ENCODE measurements at places on chromosomes 6 and 20.

DNA sequence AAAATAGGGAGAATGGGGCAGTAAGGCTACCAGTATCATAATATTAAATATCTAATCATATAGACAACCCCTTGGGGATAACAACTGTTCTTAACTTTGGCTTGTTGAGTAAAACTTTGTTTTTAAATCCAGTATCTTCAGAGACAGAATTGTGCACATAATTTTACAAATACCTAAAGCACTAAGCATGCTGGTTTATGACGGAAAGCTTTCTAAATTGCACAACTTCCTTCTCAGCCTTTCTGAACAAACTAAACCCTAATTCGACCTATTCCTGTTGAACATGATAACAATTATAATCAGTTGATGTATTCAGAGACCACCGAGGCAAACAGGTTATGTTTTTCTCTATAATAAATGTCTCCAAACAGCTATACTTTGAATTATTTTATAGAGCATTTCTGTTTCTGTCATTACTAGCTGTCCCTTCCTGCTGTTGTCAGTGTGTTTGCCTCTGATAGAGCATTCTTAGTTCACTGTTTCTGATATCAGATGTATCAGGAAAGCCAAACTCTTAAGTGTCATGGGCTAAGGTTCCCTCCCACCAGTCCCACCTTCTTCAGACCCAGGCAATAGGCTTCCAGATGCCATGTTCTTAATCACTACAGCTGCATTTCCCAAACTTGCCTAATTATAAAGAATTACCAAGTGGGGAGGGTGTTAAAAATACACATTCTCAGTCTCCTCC, 8.7 kb downstream of the ZHX3 start:
- peaks cover 2% of the 10 kb centered on the region for H3K36me3 ChIP-seq
- no peak overlapping the region for H3K4me3 ChIP-seq
- no peaks in the 10 kb centered on the region for H3K27me3 ChIP-seq

DNA sequence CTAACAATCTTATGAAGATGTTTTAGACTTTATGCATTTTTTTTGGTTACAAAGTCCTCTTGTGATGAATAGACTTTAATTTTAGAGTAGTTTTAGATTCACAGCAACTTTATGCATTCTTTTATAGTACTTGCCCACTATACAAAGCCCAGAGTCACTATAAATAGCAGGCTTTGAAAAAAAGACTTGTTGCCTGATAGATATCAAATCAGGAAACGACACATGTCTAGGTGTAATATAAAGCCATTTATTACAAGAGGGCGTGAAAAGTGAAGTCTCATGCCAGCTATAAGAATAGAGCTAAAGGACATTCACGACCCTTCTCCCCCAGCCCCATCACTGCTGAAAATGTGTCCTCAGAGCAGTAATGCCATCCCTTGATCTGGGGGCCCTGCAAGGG, 78.0 kb upstream of the MRPS10 start:
- H3K27ac ChIP-seq: no peak overlapping the region
- DNase-seq: no peak
- peaks cover 2% of the 10 kb centered on the region for H3K36me3 ChIP-seq
- peaks cover 25% of the 10 kb centered on the region for H3K4me1 ChIP-seq
- no peak overlapping the region for H3K4me3 ChIP-seq
- H3K27me3 ChIP-seq: no peaks in the 10 kb centered on the region

- no peaks in the 10 kb centered on the region for H3K4me1 ChIP-seq
- no peaks in the 10 kb centered on the region for H3K27me3 ChIP-seq
- no peak overlapping the region for H3K27ac ChIP-seq
- H3K4me3 ChIP-seq: no peak overlapping the region
These were observed 40.1 kb upstream of the DYNLRB1 start for GRCh38 chr20:34475979-34476736.

DNA sequence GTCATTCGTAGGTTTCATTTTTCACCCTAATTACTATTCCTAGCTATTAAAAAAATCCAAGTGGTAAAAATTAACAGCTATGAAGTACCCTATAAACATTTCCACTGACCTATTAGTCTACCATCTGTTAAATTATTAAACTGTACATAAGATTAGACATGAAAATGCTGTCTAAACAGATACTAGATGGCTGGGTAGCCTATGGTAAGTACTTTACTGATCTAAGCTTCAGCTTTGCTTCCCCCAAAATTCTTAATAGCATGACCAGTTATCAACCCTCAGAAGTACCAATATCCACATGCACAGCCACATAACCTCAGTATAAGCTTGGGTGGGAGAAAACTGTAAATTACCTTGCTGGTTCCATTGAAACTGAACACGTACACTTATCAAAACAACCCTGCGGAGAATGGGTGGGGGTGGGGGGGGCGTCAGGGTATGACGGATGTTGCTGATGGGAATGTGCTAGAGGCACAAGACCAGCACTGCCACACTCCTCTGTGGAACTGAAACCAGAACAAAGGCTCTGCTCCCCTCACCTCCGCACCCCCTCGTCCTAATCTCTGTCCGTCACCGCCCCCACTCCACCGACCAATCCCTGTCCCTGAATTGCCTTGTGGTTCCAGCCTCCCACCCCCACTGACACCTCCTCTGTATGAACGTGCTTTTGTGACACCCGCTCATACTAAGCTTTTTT, 45.3 kb downstream of the B4GALT5 start:
- peaks cover 11% of the 10 kb centered on the region for H3K4me1 ChIP-seq
- H3K36me3 ChIP-seq: no peaks in the 10 kb centered on the region
- H3K27ac ChIP-seq: peak overlapping the region; percentile 89

DNA sequence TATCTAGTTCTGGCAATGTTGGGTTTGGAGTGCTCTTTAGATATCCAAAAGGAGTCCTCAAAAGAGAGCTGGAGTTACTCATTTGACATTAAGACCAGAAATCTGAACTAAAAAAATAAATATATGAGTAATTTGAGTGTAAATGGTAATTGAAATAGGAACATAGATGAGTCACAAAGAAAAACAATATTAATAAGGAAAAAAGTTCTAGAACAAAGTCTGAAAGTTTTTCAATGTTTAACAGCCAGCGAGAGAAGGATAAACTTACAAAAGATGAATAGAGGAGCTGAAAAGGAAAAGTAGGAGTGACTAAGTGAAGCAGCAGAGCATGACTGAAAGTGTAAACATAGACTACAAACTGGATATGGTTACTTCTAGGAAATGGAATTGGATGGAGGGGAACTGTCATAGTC, 46.8 kb downstream of the EPM2A start:
- H3K27me3 ChIP-seq: no peaks in the 10 kb centered on the region
- H3K4me1 ChIP-seq: no peaks in the 10 kb centered on the region
- H3K27ac ChIP-seq: no peak overlapping the region
- no peak for DNase-seq

- DNase-seq: no peak
- H3K27me3 ChIP-seq: no peaks in the 10 kb centered on the region
- peaks cover 4% of the 10 kb centered on the region for H3K4me1 ChIP-seq
- peak within 1 kb of the TSS; percentile 31 for H3K4me3 ChIP-seq
- no peaks in the 10 kb centered on the region for H3K36me3 ChIP-seq
These were observed at the start of gene FGD2 for GRCh38 chr6:37005061-37005810. Gene FGD2, plus strand, starts transcription at chr6:37005655. Its CDS starts 163 bp downstream, at chr6:37005818.

- H3K4me1 ChIP-seq: no peaks in the 10 kb centered on the region
- no peak overlapping the region for H3K27ac ChIP-seq
- H3K27me3 ChIP-seq: no peaks in the 10 kb centered on the region
- no peak for DNase-seq
These were observed 434.1 kb upstream of the SOX4 start for GRCh38 chr6:21159465-21159864.

DNA sequence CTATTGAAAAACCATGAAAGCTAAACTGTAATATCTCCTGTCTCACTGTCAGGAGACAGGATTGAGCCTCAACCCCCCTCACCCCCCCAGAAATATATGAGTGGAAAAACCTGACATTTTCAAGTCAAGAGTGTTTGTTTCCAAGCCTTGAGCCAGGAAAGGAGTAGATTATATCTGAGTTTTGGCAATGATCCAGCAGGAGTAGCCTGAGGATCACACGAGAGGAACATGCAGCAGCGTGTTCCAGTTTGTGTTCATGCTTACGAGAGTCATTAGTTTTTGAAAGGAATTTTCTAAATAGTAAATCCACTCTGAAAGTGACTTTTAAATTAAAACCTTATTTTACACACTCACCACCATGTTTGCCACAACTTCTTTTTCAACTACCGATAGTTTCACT, 15.8 kb downstream of the IL22RA2 start:
- H3K4me1 ChIP-seq: no peaks in the 10 kb centered on the region
- no peak for DNase-seq
- H3K27ac ChIP-seq: no peak overlapping the region
- no peaks in the 10 kb centered on the region for H3K36me3 ChIP-seq
- H3K4me3 ChIP-seq: no peak overlapping the region

DNA sequence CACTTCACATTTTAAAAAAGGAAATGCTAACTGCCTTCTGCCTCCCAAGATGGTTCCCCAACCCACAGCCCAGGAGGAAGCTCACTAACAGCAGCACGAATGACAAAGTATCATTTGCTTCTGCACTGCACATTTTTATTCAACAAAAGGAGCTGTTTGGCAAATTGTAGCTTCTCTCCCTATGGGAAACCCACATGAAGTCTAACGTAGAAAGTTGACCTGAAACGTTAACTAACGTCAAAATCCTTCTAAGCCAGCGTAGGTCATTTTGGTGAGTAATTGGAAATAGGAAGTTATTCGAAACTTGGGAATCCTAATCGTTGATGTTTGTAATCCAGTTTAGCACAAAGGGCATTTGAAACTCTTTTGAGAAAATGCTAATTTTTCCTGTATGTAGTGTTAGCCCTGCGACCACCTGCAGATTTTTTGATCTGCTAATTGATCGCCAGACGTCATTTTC, 2.9 kb downstream of the SALL4 start:
- H3K36me3 ChIP-seq: no peaks in the 10 kb centered on the region
- peaks cover 6% of the 10 kb centered on the region for H3K27me3 ChIP-seq
- H3K4me1 ChIP-seq: peaks cover 2% of the 10 kb centered on the region

- no peak for DNase-seq
- H3K27me3 ChIP-seq: no peaks in the 10 kb centered on the region
- H3K27ac ChIP-seq: no peak overlapping the region
- peaks cover 16% of the 10 kb centered on the region for H3K36me3 ChIP-seq
- no peak overlapping the region for H3K4me3 ChIP-seq
These were observed 113.3 kb downstream of the SASH1 start for GRCh38 chr6:148455674-148456558.

GRCh38 chr6:17839513-17840223, 132.9 kb upstream of the NUP153 start:
- no peak overlapping the region for H3K27ac ChIP-seq
- no peak overlapping the region for H3K4me3 ChIP-seq
- no peak for DNase-seq
- H3K27me3 ChIP-seq: no peaks in the 10 kb centered on the region
- H3K36me3 ChIP-seq: peaks cover 15% of the 10 kb centered on the region

GRCh38 chr6:33748841-33749240, 2.1 kb upstream of the IP6K3 start:
- H3K36me3 ChIP-seq: no peaks in the 10 kb centered on the region
- no peaks in the 10 kb centered on the region for H3K27me3 ChIP-seq
- H3K27ac ChIP-seq: no peak overlapping the region
- DNase-seq: no peak
- H3K4me3 ChIP-seq: no peak overlapping the region
- no peaks in the 10 kb centered on the region for H3K4me1 ChIP-seq

- no peak overlapping the region for H3K27ac ChIP-seq
- no peaks in the 10 kb centered on the region for H3K36me3 ChIP-seq
- peaks cover 21% of the 10 kb centered on the region for H3K4me1 ChIP-seq
- H3K27me3 ChIP-seq: no peaks in the 10 kb centered on the region
- no peak for DNase-seq
- H3K4me3 ChIP-seq: no peak overlapping the region
These were observed 287.7 kb upstream of the STXBP5 start for GRCh38 chr6:146916435-146917025.

DNA sequence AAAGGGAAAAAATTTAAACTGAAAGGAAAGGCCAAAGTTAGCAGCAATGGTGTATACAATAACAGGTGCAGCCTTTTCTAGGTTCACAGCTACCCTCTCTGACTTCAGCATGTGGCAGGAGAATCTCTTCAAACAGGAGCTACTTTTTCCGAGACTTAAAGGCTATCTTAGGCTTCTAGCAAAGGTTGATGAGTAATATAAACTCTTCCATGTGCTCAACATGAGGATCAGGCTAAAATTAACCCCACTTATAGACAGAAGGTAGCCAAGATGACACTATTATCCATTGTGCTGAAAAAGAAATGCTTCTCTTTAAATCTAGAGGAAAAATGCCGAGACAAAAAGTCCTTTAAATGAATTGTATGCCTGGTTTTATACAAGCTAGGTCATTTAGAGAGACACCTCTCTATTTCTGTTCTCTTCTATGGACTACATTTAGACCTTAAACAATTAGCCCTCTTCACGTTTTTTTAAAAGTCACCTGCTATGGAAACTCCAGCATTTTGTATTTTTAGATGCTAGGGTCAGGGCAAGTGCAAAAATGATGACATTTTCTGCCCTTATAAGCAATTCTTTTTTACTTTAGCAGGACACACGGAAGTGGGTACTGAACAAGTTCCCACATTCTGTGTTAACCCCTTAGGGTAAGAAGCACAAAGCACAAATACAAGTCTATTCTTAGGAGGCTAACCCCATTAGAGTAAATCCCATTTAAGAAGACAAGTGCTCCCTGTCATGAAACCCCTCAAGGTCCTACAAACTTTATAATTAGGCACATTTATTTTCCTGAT, 216.8 kb upstream of the CITED2 start:
- no peak overlapping the region for H3K27ac ChIP-seq
- H3K27me3 ChIP-seq: no peaks in the 10 kb centered on the region
- peaks cover 61% of the 10 kb centered on the region for H3K4me1 ChIP-seq
- no peak overlapping the region for H3K4me3 ChIP-seq
- DNase-seq: no peak

GRCh38 chr6:119449331-119450156, 100.0 kb upstream of the MAN1A1 start:
- peak; percentile 42 for DNase-seq
- no peak overlapping the region for H3K4me3 ChIP-seq
- H3K27me3 ChIP-seq: no peaks in the 10 kb centered on the region
- no peak overlapping the region for H3K27ac ChIP-seq

DNA sequence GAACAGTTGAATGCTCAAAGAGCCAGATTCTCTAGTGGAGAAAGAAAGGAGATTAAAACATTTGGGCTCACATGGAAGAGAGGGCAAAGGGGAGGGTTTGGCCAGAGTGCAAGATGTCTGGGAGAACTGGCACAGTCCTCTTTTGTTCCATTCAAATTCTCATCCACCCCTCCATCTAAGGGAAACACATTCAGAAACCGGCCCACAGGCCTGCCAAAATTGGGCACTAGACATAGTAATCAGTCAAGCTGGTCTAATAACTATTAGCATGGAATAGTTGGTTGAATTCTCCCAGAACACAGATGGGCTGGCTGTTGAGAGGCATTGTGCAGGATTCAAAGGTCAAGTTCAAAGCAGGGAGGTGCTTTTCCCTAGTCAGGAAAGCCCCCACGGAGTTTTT, 341.4 kb upstream of the IRAK1BP1 start:
- no peaks in the 10 kb centered on the region for H3K4me1 ChIP-seq
- no peaks in the 10 kb centered on the region for H3K27me3 ChIP-seq
- no peaks in the 10 kb centered on the region for H3K36me3 ChIP-seq
- no peak overlapping the region for H3K4me3 ChIP-seq
- no peak for DNase-seq
- no peak overlapping the region for H3K27ac ChIP-seq

GRCh38 chr20:63441136-63442099, 31.0 kb downstream of the KCNQ2 start:
- no peaks in the 10 kb centered on the region for H3K4me1 ChIP-seq
- H3K36me3 ChIP-seq: no peaks in the 10 kb centered on the region
